ENCODE measurements at places on chromosomes 6 and 20. TPM values are rescaled to one million over a fixed set of nuclear protein-coding genes. Genes with fewer than 3 reads are reported as not detected.

Gene SLA2
- 0.03 TPM for polyA plus RNA-seq

Gene ADGB
- polyA plus RNA-seq: not detected

Gene CEP85L
- 0.54 TPM for polyA plus RNA-seq

Gene CLDN20
- not detected for polyA plus RNA-seq

Gene MED23
- 4.3 TPM for polyA plus RNA-seq

Gene LTB
- polyA plus RNA-seq: 1.6 TPM

Gene NOL7
- polyA plus RNA-seq: 86.7 TPM

Gene LRRC73
- polyA plus RNA-seq: 0.64 TPM

Gene PTGIS
- not detected for polyA plus RNA-seq

Gene CCN6
- polyA plus RNA-seq: 0.06 TPM

Gene CLPSL2
- polyA plus RNA-seq: not detected

Gene SAMD10
- polyA plus RNA-seq: 2.3 TPM

Gene MYO6
- 7.3 TPM for polyA plus RNA-seq

Gene CRIP3
- polyA plus RNA-seq: 0.25 TPM

Gene HCRTR2
- polyA plus RNA-seq: not detected

Gene ENPP3
- polyA plus RNA-seq: not detected

Gene SOX18
- 0.04 TPM for polyA plus RNA-seq

Gene MYMX
- not detected for polyA plus RNA-seq

Gene WFDC8
- not detected for polyA plus RNA-seq

Gene MAP1LC3A
- polyA plus RNA-seq: 6.2 TPM

Gene FRK
- polyA plus RNA-seq: 0.45 TPM

Gene CNKSR3
- polyA plus RNA-seq: 1.1 TPM

Gene HLA-DQA1
- polyA plus RNA-seq: not detected

Gene RNF182
- 0.27 TPM for polyA plus RNA-seq

Gene HLA-DQB2
- not detected for polyA plus RNA-seq

Gene CDYL
- polyA plus RNA-seq: 10.5 TPM

Gene CAP2
- polyA plus RNA-seq: 2.2 TPM

Gene GLO1
- 217 TPM for polyA plus RNA-seq

Gene PBX2
- 39.0 TPM for polyA plus RNA-seq

Gene PAK5
- polyA plus RNA-seq: not detected

Gene ZC2HC1B
- polyA plus RNA-seq: not detected

All from foreskin keratinocyte (primary cell).